ENCODE measurements at places on chromosomes 2 and 18.
A peak's percentile ranks its signal among the peaks of the same experiment; 100 is the strongest.

DNA sequence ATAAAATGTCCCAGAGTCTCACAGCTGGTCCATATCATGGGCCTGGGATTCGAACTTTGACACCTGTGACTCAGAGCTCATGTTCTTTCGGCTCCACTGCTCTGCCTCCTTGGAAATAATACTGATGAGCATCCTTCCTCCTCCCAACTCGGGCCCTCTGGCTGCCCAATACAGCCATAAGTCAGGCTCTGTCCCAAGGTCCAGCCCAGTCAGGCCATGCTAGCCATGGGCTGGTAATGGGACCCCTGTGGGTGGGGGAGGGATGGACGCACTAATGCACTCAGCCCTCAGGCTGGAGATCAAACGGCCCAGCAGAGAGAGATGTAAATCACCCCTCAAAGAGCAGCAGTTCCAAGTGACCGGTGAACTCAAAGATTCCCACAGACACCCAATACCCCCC lies 61.1 kb downstream of the DDX1 start:
- DNase-seq: no peak

GRCh38 chr2:75416420-75417342 lies 144.1 kb downstream of the EVA1A start:
- no peak for DNase-seq

DNA sequence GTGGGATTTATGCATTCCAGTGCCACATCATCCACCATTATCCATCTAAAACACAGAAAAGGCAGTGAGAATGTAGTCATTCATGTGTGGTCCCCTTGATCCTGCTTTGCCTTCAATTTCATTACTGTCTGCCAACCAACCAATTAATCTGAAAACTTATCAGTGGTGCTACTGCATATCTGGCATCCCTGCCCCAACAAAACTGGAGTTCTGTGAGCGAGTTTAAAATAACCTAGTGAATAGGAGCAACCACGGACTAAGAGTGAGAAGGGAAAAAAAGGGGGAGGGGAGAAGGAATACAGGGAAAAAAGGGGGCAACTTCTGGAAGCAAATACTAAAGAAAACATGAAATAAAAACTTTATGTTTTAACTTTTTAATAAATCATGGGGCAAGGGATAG lies 42.2 kb downstream of the SLC8A1 start:
- DNase-seq: no peak

DNA sequence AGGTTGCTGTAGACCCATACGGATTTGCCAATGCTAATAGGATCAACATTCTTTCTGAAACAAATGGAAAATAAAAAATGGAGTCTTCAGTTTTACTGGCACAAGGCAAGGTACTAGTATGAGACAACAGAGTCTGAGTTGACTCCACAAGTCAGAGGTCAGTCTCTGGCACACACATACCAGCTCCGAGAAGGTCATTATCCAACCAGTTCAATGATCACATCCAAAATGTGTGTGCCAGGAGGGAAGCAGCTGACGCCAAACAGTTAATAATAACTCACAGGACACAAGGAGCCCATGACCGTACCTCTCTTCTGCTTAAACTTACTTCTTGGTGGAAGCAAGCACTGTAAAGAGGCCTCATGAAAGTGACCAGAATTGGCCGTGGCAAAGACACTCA lies 528.6 kb downstream of the ZNF516 start:
- no peak for DNase-seq

DNA sequence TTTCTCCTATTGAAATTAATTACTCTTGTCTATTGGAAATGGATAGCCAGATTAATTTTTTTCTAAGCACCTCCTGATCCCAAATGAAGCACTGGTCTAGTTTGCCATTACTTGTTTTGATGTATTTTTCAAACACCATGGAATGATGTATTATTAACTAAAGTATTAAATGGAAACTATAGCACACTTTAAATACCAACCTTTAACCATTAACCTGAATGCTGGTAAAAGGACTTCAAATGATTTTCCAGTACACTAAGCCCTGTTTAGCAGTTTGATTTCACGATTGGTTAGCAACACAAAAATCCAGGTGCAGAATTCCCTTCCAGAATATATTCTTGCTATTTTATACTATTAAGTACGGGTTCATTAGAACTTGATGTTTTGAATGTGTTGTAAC lies 37.3 kb downstream of the COL4A3 start:
- no peak for DNase-seq

GRCh38 chr2:237744270-237744612 lies 54.3 kb upstream of the RBM44 start:
- DNase-seq: no peak

DNA sequence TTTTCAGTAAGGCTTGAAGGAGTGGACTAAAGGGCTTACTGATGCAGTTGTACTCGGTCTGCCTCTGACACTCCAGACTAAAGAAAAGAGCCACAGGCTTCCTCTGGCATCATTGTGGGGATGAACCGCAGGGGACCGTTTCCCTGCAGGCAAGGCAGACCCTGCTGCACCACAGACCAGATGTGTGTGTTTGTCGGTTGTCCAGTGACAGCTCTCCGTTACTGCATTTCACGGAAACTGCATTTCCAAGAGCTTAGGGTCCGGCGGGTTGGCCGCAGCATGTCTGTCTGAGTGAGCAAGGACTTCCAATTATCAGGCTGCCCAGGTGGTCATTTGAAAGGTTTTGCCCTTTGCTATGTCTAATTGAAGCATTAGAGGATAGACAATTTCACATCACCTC lies 98.1 kb downstream of the FAM210A start:
- no peak for DNase-seq

DNA sequence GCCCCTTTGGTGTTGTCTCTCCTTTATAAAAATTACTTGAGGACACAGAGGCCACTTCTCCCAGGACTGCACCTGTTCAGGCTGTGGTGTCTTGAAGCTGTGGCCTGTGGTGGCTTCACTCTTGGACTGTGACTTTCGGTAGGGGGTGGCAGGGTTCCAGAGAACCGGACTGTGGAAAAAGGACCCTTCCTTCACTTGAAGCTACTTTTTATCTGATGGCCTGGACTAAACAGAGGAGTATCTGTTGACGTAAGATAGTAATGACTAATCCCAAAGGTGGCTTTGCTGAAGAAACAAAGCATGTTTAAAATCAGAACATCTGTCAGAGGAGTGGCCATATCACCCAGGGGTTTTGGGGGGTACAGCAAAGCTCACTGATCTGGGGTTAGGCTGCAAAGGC lies 60.8 kb downstream of the CENPO start:
- DNase-seq: no peak

DNA sequence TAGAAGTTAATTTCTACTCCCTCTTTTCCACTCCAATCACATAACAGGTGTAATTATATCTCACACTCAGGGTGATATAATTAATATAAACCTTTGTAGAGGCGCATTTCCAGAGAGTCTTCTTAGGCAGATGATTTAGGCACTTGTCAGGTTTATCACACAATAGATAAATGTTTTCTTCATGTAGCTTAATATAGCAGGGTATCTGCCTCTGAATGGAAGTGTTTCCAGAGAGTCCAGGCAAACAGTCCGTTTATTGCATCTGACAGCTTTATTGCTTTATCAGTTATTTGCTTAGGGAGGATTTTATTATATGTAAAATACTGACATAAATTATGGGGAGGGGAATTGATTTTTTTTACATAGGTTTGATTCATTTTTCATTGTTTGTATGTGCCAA lies 766.3 kb downstream of the SLC4A3 start:
- DNase-seq: no peak

DNA sequence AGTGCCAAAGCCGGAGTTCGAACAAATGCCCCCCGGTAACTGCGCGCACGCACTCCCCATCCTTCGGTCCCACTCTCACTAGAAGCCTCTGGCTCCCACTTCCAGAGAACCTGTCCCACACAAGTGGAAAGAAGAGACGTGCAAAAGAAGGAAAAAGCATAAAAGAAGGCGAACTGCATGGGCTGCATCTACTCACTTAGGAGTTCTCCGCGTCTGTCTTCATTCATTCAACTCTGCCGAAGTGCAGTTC lies 312 bp downstream of the NR4A2 start:
- DNase-seq: no peak

DNA sequence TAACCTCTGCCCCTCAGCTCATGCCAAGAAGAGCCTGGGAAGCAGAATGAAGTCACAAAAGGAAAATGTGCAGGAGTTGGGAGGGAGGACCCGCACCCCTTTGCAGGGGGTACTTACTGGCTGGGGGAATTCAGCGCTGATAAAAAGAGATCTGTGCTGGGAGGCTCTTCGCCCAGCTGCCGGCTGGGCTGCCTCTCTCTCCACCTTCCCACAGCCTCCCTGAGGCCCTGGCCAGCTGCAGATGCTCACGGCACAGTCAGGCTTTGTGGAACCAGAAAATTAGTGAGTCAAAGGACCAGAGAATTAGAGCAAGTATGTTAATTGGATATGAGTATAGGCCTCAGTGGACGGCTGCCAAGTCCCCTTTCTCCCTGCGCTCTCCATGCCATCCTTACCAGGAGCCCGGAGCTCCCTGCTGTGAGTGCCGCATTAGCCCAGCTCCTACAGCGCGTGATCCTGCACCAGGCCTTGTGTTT lies 181.7 kb upstream of the SH3BP4 start:
- DNase-seq: no peak

DNA sequence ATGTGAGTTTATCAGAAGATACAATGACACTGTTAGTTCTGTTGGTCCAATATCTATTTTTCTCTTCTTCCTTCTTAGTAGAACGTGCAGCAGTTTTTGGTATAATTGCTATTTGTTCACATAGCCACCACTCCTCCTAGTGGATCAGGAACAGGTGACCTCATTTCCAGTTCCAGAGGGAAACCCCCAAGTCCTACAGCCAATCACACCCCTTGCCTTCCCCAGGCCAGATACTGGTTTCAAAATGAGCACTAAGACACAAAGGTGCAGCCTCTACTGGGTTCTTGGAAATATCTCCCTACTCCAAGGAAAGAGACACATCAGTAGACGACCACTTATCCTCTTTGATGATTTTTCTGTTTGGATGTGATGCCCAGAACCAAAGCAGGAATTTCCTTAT lies 103.2 kb downstream of the TCF4 start:
- no peak for DNase-seq

DNA sequence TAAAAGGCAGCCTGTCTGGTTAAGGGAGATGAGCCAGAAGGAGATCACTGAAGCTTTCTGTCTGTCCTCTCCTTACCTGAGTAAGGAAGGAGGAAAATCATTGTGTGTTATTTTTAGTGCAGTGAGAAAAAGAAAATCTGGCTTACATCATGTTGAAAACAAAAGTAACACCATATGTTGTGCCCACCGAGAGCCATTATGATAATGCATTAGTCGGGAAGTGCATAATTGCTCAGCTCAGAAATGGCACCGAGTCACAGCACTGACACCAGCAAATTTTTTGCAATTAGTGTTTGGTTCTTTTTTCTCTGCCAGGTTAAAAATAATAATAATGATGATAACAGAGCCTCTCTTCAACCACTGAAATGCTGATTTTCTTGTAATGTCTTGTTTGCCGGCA lies 46.6 kb downstream of the HNMT start:
- DNase-seq: no peak

DNA sequence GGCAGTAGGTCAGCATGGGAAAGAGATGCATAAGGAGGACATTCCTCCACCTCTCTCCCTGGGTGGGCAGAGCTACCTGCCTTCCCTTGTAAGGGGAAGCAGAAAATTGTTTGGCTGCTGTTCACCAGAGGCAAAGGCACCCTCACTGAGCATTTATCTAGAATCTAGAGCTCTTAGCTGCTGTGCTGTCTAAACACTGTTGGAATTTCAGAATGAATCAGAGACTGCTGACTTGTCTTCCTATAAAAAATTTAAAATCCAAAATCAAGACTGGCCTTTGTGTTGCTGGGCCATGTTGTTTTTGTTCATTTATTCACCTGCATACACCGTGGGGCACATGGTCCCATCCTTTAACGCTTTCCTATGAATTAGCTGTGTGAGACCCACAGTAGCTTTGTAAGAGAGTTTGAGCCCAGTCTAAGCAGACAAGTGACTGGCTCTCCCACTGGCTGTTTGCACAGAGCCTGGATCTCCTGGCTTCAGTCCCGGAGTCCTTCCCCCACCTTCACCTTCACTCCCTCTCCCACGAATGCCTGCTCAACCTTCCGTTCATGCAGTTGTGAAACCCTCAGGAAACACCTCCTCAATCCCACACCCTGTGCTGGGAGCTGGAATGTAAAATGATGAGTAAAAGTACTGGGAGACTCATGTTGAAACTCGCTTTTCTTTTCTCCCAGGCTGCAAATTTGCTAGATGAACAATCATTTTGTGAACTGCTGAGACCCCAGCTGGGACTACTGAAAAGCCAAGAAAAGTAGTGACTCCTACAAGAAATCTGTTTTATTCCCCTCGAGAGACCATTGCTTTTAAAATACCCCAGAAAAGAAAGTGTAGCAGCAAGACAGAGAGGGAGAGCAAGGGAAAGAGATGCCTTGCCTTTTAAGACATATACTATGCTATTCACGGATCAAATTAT lies 76.2 kb downstream of the FAM168B start:
- DNase-seq: no peak

- no peak for DNase-seq
Measured at GRCh38 chr18:29271501-29271900, 1094.6 kb upstream of the CDH2 start.

DNA sequence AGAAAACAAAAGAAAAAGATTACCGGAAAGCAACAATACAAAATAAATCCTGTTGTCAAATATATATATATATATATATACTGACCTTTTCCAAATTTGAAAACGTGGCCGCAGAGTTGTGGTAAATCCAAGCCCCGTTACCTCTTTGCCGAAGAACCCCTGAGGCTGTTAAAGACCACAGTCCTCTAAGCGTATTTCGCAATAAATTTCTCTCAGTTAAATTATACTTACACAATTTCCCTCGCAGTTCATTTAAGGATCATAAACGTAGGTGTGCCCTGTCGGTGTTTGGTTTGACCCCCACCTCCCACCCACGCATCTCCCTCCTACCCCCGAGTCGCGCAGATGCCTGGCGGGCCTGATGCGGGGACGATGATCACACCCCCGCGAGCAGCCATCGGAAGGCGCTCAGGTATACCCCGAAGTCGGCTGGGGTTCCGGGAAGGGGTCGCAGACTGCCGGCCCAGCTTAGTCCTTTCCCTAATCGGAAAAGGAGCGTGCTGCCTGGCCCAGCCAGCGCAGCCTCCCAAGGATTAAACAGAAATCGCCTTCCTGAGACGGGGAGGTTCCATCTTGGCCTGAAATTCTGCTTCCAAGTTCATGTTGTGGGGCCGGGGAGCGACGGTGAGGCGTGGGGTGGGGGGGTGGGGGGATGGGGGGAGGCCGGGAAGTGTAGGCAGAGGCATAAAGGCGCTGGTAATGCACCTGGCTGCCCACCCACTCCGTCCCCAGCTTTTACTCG lies 2.9 kb upstream of the MEIS1 start:
- no peak for DNase-seq

- peak; percentile 60 for DNase-seq
Measured at GRCh38 chr2:3223080-3223923, 154.3 kb downstream of the EIPR1 start.

GRCh38 chr2:30072250-30072842 lies 74.5 kb upstream of the YPEL5 start:
- peak; percentile 56 for DNase-seq

- DNase-seq: no peak
Measured at GRCh38 chr18:58087928-58088690, 44.1 kb downstream of the NEDD4L start.

DNA sequence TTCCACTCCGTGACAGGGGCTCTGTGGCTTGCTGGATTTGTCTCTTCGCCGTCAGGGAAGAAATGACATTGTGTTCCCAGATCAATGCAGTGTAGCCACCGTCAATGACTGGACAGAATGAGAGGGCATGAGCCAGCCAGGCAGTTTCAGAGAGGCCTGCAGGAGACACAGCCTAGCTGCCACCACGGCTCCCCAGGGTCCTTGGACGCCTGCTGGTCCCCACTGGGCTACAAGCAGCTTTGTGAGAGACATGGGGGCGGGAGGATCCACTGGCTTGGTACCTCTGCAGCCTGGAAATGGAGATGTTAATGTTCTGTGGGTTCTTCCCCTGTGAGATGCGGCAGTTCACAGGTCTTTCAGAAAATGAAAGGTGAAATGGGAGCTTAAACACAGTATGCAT lies 12.1 kb upstream of the AMER3 start:
- DNase-seq: no peak
